Stimulated activated CD4-positive, alpha-beta T cell treated with anti-CD3 and anti-CD28 coated beads, Interleukin-1b, Interleukin-23, amount 100 ng/mL, for 24 hours (primary cell): ENCODE measurements at places on chromosomes 11 and 22.

DNA sequence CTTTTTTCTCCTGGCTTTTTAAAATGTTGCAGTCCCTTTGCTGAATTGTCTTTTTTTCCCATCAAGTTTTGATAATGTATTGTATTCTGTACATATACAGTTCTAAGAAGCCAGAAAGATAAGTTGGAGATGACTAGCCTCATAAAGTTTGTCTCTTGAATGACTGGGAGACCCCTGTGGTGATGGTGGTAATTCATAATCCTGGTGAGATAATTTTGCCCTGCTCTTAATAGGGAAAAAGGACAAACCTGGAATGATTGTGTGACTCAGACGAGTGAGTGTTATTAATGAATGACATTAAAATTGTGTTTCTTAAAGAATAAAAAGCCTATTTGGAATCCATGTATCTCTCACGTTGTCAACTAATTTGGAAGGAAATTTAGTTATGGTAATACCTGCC, 1.2 kb downstream of the HIKESHI start:
- no peak for DNase-seq

GRCh38 chr11:77619576-77620198, 17.9 kb downstream of the CLNS1A start:
- no peak for DNase-seq

- no peak for DNase-seq
These were observed 2.3 kb upstream of the IRAG1 start for GRCh38 chr11:10695833-10696232.

- DNase-seq, result no peak
These were observed 742.5 kb downstream of the ETS1 start for GRCh38 chr11:127844876-127845275.

DNA sequence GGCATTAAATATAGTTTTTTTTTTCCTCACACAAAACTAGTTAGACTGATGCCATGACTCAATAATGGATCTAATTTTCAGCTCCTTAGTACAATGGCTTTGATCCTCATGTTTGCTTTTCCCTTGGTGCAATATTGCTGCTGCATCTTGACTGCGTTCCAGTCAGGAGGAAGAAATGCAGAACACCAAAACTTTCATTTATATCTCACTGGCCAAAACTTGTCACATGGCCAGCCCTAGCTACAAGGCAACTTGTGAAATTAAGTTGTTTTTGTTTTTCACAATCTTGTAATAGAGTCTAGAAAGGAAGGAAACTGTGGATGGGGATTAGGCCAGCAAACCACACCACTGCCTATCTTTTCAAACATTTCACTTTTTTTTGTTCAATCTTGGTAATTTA, 36.7 kb downstream of the SMC1B start:
- DNase-seq, result no peak

- no peak for DNase-seq
These were observed 75.8 kb downstream of the LINC01488 start for GRCh38 chr11:69557266-69557665.

GRCh38 chr11:5242933-5243815, 6.5 kb downstream of the HBG1 start:
- no peak for DNase-seq

DNA sequence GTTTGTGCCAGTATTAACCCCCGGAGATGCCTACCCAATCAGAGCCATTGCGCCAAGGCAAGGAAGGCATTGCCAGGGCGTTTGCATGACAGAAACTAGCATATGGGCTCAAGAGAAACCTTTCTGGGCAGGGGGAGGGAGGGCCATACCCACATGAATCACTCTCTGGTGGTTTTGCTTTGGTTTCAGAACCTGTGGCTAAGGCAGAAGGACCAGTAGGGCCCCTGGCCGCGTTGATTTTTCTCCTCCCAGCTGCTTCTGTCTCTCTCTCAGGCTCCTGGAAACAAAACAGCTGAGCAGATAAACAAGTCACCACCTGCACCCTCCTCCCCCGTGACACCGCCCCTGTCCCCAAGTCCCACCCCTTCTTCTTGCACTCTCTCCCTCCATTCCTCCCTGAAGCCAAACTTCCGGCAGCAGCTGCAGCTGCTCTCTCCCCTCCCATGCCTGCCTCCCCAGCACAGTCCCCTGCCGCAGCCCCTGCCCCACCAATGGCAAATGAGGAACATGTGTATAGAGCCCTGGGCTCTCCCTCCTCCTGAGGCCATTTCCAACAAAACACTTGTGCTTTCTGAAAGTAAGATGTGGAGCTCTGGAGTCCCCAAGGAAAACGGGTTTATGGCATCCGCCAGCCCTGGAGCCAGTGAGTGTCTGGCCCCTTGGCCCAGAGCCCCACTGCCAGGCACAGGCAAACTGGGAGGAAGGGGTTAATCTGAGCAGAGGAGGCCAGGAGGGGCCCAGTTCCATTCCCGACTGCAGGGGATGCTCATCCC, 39.0 kb upstream of the ADA2 start:
- no peak for DNase-seq

DNA sequence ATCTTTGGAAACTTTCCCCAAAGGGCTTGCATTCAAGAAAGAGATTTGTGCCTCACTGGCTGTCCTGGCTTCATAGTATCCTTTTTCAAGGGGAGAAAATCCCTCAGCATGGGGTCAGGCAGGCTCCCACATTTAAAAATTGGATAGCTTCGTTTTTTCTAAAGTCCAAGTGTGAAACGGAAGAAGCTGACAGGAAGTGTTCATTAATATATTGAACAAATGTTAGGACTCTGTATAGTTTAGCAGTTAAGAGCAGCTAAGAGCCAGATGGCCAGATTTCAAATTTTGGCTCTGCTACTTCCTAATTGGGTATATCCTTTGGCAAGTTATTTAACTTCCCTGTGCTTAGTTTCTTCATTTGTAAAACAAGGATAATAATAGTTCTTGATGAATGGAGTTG, 354.9 kb upstream of the FAT3 start:
- no peak for DNase-seq

DNA sequence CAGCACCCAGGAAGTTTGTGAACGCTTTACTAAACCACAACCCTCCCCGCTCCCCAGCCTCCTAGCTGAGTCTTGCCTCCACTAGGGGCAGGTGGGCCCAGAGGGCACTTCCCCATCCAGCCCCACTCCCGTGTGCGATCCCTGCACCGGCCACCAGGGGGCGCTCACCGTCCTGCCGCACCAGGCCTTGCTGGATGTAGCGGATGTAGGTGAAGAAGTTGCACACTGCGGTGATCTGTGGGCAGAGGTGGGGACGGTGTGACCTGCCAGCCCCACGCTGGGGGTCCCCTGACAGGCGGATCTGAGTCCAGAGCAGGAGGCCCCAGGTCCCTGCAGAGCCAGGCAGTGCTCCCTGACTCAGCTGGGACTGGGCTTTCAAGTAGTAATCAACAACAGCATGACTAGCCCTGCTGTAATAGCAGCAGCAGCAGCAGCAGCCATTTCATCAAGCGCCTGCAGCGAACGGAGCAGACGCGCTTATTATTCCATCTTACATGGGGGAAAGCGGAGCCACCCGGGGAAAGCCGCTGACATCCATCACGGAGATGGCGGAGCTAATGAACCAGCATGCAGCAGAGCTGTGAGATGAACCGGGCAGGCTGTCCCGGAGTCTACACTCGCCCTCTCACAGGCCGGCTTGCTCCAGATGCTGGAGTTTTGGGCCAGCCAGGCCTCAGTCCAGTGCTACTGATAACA, 7.9 kb upstream of the FADS3 start:
- peak; percentile 81 for DNase-seq

DNA sequence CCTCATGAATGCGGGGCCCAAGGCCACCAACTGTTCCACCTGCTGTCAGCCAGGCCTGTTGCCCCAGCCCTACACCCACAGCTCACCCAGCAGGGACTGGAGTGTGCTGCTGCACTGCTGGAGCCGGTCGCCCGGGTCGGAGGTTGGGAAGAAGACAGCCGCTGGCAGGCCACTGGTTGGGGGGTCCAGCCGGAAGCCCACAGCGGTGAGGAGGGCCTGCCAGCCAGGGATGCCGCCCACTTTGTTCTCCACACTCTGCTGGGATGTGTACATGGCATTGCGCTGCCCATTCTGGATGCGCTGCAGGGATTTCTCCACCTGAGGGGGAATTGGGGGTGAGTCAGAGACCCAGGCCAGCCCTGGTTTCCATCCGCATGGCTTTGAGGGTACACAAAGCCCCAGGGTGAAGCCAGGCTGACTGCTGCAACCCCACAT, 74.2 kb upstream of the PITPNB start:
- DNase-seq, result no peak

DNA sequence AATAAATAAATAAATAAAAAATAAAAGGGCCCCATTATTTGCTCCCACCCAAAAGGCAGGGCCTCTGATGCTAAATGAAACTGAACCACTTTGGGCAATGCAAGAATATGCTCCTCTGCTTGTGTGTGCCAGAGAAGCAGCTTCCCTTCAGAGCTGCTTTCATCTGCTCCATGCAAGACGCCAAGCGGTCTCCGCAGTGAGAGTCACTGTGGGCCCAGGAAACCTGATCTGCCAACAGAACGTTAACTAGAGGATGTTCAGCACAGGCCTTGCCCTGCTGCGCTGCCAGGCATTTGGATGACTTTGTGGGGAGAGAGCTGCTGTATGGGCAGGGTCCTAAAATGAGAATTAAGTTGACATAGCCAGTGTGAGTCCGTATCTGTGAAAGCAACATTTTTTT, 43.7 kb upstream of the APOA1 start:
- DNase-seq, result no peak

DNA sequence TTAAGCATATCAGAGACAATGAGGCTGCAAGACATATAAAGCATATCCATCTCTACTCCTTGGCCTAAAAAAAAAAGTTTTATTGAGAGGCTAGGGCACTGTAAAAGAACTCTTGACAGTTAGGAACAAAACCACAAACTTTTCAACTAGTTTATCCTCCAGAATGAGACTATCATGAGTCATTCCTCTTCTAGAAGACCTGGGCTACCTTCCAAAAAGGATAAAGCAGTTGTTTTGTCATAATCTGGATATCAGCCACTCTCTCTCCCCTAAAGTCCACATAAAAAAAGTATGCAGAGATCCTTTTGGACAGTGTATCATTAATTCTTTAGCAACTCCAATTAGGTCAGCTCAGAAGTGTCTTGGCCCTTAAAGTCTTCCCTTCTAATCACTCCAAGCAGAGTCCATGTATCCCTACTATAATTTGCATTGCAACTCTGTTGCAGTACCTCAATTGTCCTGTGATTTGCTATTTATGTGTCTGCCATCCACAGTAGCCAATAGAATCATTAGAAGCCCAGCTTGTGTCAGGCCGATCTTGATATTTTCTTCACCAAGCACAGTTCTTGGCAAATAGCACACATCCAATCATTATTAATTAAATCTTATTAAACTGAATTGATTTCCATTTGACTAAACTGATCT, 10.4 kb downstream of the OR51T1 start:
- DNase-seq, result no peak

- no peak for DNase-seq
These were observed 177.3 kb downstream of the GUCY1A2 start for GRCh38 chr11:106840947-106841346.

GRCh38 chr22:19760058-19760950, at the start of gene TBX1:
Gene TBX1 (plus strand): TSS chr22:19760778. CDS start chr22:19760844, 66 bp downstream.
- no peak for DNase-seq

GRCh38 chr22:23403152-23403719, 176.9 kb downstream of the IGLL1 start:
- no peak for DNase-seq

- no peak for DNase-seq
These were observed 29.6 kb upstream of the CCDC134 start for GRCh38 chr22:41770715-41771468.

DNA sequence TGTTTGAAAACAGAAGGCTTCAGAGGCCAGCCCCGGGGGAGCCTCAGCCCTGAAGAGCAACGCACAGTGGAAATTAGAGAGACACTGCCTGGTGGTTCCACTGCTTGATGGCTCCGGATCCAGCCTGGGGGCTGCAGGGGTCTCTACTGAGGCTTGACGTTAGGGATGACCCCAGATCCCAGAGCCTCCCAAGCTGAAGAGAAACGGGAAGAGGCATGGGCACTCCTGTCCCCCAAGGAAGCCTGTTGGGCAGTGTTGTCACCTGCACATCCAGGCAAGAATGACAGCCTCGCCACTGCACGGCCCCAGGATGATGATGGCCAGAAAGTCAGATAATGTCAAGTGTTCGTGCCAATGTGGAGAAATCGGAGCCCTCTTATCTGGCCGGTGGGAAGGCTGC, 56.8 kb upstream of the FGF3 start:
- DNase-seq, result no peak

DNA sequence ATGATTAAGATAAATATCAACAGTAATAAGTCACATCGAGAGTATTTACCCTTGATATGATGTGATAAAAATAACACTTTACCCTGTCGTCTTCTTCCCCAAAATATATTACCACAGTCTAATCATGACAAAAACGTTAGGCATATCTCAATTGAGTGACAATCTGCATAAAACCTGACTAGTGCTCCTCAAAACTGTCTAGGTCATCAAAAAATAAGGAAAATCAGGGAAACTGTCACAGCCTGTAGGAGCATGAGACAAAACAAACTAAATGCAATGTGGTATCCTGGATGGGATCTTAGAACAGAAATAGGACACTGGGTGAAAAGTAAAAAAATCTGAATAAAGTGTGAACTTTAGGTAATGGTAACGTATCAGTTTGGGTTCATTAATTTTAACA, 19.4 kb upstream of the ANO5 start:
- no peak for DNase-seq

DNA sequence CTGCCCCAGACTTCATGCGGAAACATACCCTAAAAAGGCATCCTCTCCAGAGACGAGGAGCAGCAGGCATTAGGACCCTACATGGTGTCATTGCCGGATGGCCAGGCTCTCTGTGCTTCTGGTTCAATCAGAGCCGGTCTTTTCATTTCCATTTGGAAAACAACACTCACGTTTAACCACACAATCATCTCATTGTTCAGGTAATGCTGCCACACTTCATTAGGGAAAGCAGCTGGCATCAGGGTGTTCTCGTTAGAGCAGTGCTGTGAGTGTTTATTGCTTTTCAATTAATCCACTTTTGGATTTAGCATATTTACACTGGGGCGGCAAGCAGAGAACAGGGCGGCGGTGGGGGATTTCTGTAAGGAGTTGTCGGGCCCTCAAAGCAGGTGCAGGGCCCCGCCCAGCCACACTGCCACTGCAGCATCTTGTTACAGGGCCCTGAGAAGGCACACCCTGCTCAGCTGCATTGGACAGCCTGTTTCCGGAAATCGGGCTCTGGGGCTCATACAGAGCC, 338.6 kb downstream of the SHANK2 start:
- no peak for DNase-seq

DNA sequence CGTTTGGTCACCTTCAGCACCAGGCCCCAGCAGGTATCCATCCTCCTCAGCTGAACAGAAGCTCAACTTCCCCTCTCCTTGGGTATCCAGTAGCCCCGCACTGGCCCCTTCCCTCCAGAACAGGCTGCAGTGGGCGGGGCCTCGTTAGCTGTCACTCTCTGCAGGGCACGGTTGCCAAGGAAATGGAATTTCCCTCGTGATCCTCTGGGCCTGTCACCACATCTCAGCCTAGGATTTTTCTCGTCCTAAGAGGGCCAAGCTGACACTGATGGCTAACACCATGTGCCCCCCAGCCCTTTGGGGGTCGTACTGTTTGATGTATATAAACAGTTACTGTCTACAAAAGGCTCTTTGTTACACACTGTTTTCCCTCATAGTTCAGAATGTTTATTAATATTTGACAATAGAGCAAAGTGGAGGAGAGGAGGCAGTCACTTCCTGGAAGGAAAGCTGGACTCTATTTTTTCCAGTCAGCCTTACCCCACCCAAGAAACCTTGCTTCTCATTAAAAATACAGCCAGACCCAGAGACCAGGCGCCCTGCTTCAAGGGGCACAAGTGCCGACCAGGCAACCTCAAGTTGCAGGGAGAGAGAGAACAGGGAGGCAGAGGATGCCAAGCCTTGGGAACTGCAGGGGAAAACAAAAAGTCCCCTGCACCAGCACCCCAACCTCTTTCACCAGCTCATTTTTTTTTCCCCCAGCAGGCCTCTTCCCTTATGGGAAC, 44.5 kb downstream of the FEZ1 start:
- DNase-seq, result no peak
